Brain microvascular endothelial cell (primary cell): ENCODE measurements at places on chromosomes 7 and 10.

DNA sequence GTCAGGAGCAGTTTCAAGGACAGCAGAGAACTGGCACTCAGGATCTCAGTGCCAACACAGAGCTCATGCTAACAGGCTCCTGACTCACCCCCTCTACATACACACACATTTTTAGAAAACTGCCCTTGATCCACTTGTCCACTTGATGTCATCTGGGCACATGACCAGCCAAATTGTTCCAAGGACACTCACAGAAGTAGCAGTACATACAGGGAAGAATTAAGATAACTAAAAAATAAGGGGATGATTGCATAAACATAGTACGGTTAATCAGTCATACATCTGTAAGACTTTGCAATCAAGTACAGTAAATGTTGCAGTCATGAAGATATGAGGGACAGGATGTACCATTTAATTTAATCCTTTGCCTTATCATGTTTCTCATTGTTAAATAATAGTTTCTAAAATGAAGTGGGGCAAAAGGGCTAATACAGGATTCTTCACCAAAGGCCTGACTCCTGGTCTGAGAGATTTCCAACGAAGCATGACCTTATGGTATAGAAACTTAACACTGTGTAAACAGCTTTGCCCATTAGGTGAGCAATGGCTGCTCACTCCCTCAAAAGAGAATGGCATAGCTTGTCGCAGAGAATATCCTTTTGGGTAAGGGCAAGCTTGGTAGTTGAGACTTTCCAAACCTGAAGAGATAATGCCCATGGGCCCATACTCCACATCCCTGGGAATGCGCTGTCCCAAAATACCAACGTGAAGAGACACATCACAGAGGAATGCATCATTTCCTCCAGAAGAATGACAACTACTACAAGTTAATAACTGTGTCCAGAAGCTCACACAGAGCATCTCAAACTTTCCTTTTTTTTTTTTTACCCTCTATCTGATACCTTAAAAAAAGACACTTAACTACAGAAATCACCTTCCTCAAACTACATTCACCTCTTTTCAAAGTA lies 94.1 kb downstream of the ARMH3 start:
- DNase-seq, result peak; percentile 33

DNA sequence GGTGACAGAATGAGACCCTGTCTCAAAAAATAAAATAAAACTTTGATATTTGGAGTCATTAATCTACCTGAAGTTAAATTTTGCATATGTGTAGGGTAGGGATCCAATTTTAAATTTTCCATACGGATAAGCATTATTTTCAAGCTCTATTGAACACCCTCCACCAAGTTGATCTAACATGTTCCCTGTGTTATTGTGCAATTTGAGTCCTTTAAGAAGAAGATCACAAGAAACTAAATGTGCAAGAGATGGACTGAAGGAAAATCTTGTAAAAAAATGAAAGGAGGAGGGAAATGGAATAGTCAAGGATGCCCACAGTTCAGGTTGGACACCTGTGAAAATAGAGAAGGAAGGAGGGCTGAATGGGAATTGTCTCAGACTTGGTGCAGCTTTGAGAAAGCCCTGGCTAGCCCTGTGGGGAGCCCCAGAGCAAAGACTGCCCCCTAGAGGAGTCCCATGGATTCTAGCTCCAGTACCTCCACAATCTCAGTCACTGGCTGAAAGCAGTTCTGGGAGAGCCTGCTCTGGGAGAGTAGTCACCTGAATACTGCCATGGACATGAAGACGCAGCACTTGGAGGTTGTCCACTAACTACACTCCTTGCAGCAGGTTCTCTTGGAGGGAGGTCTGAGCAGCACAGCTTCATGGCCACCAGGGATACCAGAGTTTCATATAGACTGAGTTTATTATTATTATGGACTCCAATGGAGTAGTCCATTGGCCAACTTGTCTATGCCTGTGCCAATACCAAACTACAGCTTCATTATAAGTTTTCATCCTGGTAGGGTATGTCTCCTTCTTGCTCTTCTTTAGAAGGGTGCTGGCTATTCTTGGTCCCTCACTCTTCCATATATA lies 5.7 kb upstream of the TIAL1 start:
- DNase-seq, result peak; percentile 12

DNA sequence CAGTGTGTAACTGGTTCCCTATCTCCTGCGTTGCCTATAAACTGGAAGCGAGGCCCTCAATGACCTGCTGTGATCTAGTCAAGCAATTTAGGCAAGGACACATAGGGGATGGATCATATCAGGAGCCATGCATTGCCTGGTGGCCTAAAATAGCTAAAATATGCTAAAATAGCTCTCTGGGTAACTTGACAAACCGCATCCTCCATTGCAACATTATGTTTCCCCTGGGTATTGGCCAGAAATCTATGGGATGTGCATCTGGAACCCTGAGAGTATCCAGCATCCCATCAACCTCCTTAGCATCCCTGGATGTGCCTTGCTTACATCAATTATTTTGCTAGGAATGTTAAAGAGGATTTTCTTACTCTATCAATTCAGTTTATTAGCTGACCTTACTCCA lies 91.7 kb upstream of the ADCY1 start:
- no peak for DNase-seq

DNA sequence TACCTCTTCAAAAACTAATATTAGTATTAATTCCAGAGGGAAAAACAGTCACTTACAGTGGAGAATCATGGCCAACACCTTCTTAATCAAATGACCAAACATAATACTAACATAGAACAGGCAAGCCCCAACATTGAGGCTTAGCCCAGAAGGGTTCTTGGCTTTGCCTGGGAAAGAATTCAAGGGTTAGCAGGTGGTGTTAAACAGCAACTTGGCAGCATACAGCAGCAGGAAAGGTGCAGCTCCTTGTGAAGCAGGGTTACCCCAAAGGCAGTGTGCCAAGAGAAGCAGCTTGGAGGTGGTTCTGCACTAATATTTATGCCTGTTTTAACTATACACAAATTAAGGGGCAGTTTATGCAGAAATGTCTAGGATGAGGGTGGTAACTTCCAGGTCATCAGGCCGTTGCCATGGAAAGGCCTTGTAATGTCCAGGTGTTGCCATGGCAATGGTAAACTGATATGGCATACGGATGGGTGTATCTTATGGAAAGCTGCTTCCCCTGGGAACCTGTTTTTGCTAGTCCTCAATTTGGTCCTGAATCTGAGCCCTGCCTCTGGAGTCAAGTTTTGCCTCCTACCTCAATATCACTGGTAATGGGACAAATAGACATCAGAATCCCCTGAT lies 27.2 kb upstream of the BEND7 start:
- no peak for DNase-seq

GRCh38 chr7:2640846-2641316 lies 9.1 kb downstream of the TTYH3 start:
- no peak for DNase-seq

- no peak for DNase-seq
Measured at GRCh38 chr10:12177642-12178041, 18.0 kb downstream of the NUDT5 start.

DNA sequence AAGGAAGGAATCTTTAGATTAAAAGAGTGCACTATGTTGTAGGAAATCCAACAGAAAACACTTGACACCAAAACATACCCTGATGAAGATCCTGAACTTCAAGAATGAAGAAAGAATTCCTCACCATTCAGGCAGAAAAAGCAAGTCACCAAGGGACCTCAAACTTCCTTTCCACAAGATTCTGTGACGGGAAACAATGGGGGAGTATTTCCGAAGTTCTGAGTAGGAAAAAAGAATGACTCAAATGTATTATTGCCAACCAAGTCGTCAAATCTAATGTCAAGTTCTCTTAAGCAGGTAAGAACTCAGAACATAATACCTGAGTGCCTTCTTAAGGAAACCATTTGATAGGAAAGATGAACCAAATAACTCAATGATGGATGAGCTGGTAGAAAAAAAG lies 44.7 kb upstream of the MTURN start:
- no peak for DNase-seq

DNA sequence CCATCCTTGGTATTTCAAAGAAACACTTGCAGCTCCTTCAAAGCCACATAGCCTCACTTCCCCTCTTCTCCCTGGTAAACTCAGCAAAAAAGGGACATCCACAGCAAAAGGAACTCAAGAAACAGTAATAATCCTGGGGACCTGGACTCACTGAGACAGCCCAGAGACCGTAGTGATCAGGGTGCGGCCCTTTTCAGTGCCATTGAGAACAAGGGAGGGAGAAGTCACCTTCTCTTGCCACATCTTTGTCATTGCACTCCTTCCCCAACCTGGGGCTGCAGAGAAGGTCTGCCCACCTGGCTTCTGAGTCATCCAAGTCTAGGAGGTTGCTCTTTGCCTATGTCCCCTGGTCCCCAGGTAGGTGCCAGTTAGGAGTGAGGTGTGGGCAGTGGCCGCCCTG lies 93.9 kb upstream of the SH2B2 start:
- no peak for DNase-seq

- DNase-seq, result peak; percentile 71
Measured at GRCh38 chr7:77887567-77887966, 89.0 kb downstream of the PHTF2 start.

DNA sequence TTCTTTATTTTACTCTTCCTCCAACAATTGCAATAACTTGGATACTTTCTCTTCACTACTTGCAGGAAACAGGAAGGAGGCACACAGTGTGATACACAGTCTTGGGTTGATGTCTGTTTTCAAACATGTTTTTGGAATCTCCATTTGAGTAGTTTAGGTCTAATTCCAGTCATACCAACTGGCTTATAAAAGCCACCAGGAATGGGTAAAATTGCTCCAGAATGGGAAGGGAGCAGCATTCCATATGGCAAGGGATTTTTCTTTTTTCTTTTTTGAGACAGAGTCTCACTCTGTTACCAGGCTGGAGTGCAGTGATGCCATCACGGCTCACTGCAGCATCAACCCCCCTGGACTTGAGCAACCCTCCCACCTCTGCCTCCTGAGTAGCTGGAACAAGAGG lies 545.1 kb upstream of the GALNT17 start:
- no peak for DNase-seq

DNA sequence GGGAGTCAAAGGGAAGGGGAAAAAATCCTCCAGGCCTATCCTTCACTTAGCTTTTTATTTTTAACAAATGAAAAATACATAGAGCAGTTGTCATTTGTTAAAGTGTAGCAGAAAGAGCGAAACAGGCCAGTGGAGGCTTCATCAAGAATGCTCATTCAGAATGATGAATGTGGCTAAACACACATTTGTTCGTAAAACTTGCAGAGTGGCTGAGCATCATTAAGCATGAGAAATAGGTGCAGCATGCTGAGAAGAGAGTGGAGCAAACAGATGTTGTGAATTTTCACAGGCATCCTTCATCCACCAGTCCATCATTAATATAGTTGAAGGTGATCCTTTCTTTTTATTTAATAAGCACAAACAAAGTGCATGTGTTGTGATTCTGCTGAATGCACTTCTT lies 407.6 kb downstream of the LRMDA start:
- no peak for DNase-seq

GRCh38 chr7:99210265-99210970 lies 2.5 kb upstream of the KPNA7 start:
- no peak for DNase-seq

DNA sequence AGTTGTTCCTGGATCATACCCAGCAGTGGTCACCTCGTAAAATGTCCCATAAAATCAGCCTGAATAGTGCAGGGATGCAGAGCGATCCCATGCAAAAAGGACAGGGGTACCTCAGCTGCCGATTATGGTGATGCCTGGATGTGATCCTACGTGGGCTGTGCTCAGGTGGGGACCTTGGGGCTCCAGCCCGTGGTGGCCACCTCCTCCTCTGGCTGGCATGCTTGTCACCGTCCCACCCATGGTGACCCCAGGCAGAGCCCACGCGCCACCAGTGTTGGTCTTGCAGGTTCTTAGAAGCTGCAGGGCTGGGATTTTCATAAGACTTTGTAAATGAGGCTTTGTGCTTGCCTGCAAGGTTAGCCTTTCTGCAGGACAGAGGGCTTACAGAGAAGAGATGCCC lies 97.2 kb downstream of the GLRX3 start:
- no peak for DNase-seq

DNA sequence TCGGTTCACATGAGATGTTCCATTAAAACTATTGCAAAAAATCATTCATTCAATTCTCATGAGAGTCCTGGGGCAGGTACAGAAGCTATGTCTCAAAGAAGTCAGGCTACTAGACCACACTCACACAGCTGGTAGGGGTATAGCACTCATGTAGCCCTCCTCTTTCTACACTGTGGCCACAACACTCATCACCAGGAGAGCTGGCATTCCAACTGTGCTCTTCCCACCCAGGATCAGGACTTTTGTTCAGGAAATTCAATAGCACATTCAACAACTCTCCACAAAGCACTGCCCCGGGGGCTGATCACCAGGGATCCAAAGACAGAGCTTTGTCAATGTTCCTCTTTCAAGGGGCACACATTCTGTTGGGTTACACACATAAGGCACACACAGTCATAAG lies 31.0 kb upstream of the C10orf90 start:
- no peak for DNase-seq

DNA sequence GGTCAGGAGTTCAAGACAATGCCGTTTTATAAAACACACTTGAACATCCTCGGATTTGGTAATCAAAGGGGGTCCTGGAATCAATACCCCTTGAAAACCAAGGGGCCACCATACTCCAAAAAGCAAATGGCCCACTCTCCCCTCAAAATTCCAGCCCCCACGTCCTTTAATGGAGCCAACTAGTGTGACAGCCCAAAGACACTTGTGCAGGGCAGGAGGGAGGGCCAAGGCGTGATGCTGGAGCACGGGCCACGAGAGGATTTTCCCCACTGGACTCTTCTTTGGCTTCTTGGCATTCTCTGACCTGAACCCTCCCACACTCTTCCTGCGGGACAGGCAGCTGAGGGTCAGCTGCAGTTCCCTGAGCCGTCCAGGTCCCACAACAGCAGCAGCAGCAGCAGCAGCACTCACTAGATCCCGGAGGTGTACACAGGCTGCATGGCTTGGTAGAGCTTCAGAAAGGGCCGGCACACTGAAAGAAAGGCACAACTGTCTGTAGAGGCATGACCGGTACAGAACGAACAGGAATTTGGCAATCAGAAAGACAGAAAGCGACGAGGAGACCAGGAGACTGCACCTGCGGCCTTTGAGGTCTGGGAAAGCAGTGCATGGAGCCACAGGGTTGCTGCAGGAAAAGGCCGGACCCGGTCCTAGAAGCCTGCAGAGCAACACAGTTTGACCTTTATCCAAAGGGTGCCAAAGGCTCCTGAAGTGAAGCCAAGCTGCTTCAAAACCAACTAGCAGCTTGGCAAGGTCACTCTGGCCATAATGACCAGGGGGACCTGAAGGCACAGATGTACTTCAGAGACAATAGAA lies 168.2 kb downstream of the TNS3 start:
- no peak for DNase-seq
